ENCODE measurements at places on chromosomes 3 and 15. TPM values are rescaled to one million over a fixed set of nuclear protein-coding genes. Genes with fewer than 3 reads are reported as not detected.

The GLDN gene
- total RNA-seq, result 0.49 TPM

GRCh38 chr3:128094295-128095151 is 29.1 kb downstream of the RUVBL1 start:
- H3K27ac ChIP-seq, result no peak overlapping the region
- H3K27me3 ChIP-seq, result no peaks in the 10 kb centered on the region
- H3K4me1 ChIP-seq, result peaks cover 4% of the 10 kb centered on the region

- no peak for DNase-seq
- H3K4me3 ChIP-seq, result peak overlapping the region; percentile 72
- H3K27ac ChIP-seq, result no peak overlapping the region
- peaks cover 80% of the 10 kb centered on the region for H3K27me3 ChIP-seq
- H3K36me3 ChIP-seq, result no peaks in the 10 kb centered on the region
- peaks cover 20% of the 10 kb centered on the region for H3K4me1 ChIP-seq
These were observed 114.2 kb upstream of the ICE2 start for GRCh38 chr15:60593170-60593478.

DNA sequence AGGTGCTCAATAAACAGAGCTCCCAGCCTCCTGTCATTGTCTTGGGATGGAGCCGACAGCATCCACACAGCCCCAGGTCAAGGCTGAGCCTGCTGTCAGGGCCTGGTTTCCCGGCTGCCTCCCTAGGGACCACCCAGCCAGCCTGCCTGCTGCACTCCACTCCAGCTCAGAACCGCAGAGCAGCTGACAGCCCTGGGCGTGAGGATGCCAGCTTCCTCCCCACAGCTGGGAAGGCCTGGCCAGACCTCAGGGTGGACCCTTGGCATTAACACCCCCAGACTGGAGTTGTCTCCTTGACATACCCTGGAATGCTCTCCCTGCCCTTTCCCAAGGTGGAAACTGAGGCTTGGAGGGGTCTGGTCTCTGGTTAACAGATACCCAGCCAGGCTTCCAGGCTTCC is 112.0 kb downstream of the WNT7A start:
- H3K27ac ChIP-seq, result peak overlapping the region; percentile 43
- no peaks in the 10 kb centered on the region for H3K27me3 ChIP-seq
- no peak for DNase-seq
- no peak overlapping the region for H3K4me3 ChIP-seq
- no peaks in the 10 kb centered on the region for H3K36me3 ChIP-seq
- H3K4me1 ChIP-seq, result peaks cover 50% of the 10 kb centered on the region

- peaks cover 4% of the 10 kb centered on the region for H3K4me1 ChIP-seq
- H3K36me3 ChIP-seq, result no peaks in the 10 kb centered on the region
- no peak overlapping the region for H3K27ac ChIP-seq
- peaks cover 2% of the 10 kb centered on the region for H3K27me3 ChIP-seq
- H3K4me3 ChIP-seq, result no peak overlapping the region
- no peak for DNase-seq
These were observed 30.5 kb upstream of the GALNT15 start for GRCh38 chr3:16143861-16144447.

- DNase-seq, result no peak
- no peaks in the 10 kb centered on the region for H3K27me3 ChIP-seq
- H3K4me3 ChIP-seq, result no peak overlapping the region
- H3K27ac ChIP-seq, result no peak overlapping the region
- peaks cover 34% of the 10 kb centered on the region for H3K36me3 ChIP-seq
These were observed 11.4 kb downstream of the RSRC1 start for GRCh38 chr3:158121295-158121694.

DNA sequence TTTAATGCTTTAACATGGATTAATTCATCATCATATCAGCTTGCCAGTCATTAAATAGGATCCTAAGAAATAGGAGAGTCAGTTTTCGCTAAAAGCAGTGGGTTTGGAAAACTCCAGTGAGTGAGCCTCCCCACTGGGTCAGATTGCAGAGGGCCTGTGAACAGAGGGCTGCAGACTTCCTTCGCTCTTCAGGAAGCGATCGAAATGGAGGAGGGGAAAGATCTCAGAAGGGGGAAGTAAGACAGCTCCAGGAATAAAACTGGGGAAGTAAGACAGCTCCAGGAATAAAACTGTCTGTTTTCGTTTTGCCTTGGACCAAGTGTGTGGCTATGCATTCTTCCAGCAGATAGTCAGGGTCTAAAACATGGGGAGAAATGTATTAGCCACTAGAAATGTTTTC is 124.8 kb upstream of the C15orf61 start:
- peaks cover 20% of the 10 kb centered on the region for H3K4me1 ChIP-seq
- no peak for DNase-seq
- no peaks in the 10 kb centered on the region for H3K36me3 ChIP-seq
- no peak overlapping the region for H3K27ac ChIP-seq
- no peak overlapping the region for H3K4me3 ChIP-seq

DNA sequence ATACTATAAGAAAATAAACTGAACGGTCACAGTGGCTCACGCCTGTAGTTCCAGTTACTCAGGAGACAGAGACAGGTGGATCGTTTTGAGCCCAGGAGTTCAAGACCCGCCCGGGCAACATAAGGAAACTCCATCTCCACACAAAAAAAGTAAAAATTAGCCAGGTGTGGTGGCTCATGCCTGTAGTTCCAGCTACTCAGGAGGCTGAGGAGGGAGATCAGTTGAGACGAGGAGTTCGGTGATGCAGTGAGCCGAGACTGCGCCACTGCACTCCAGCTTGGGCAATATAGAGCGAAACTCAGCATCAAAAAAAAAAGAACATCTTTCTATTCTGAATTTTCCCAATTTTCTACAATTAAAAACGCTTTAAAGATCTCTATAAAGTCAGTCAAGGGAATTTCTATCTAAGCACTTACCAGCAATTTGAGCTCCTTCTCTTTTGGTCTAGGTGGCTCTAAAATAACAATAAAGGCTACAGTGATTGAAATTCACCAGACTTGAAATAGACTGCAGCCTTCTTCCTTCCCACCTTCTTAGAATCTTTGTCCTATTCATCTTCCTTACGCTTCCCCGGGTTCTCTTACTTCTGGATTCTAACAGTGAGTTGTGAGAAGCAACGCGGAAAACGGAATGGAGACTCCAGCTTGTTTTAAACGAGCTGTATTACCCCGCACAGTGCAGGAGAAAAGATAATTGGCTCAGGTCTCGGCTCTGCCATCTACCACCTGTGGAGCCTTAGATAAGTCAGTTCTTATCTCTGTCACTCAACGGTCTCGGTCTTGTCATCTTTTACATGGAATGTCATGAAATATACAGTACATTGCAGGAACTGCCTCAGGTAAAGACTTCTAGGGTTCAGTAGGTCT is 812 bp upstream of the SEC62 start:
- no peaks in the 10 kb centered on the region for H3K36me3 ChIP-seq
- peak overlapping the region; percentile 100 for H3K27ac ChIP-seq
- peaks cover 36% of the 10 kb centered on the region for H3K4me1 ChIP-seq
- peak overlapping the region; percentile 96 for H3K4me3 ChIP-seq
- DNase-seq, result peak; percentile 37

- H3K27me3 ChIP-seq, result peaks cover 70% of the 10 kb centered on the region
- no peaks in the 10 kb centered on the region for H3K4me1 ChIP-seq
- no peak overlapping the region for H3K4me3 ChIP-seq
- no peak overlapping the region for H3K27ac ChIP-seq
These were observed 68.8 kb upstream of the PRR23E start for GRCh38 chr3:127124120-127124519.

The AP4E1 gene
- 10.0 TPM for total RNA-seq

The CNTN6 gene
- total RNA-seq, result 17.2 TPM

The SLC22A14 gene
- 0.20 TPM for total RNA-seq

DNA sequence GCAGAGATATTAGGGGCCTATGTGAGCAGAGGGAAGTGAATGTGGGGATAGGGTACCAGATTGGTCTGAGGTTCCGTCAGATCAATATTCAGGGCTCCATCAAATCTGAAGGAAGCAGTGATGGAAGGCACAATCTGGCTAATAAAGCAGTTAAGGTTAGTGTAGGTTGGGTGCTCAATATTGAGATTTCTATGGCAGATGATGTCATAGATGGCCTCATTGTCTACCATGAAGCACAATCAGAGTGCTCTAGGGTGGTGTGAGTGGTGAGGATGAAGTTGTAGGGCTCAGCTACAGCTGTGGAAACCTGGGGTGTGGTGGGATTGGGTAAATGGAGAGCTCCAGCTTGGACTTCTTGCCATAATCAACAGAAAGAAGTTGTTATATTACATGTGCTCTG is 58.2 kb downstream of the NR2F2 start:
- no peak overlapping the region for H3K4me3 ChIP-seq
- no peak for DNase-seq
- H3K36me3 ChIP-seq, result peaks cover 19% of the 10 kb centered on the region
- no peak overlapping the region for H3K27ac ChIP-seq

DNA sequence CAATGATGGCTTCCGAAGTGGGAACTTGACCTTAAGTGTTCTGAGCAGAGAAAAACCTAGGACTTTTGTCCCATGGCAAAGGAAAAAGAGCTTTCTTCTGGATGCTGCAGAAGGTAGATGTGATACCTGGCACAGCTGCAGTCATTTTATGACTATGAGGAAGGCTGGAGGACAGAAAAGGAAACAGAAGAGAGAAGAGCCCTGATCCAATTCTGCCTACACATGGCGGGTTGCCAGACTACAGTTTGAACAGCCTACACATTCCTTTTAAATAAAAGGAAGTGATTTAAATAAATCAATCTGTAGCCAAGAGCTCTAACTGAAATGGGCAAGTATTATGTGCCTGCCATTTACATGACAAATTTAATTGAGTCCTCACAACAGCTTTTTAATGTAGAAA is 43.6 kb upstream of the CHRNB4 start:
- H3K4me1 ChIP-seq, result peaks cover 81% of the 10 kb centered on the region
- no peaks in the 10 kb centered on the region for H3K27me3 ChIP-seq
- H3K27ac ChIP-seq, result peak overlapping the region; percentile 96

DNA sequence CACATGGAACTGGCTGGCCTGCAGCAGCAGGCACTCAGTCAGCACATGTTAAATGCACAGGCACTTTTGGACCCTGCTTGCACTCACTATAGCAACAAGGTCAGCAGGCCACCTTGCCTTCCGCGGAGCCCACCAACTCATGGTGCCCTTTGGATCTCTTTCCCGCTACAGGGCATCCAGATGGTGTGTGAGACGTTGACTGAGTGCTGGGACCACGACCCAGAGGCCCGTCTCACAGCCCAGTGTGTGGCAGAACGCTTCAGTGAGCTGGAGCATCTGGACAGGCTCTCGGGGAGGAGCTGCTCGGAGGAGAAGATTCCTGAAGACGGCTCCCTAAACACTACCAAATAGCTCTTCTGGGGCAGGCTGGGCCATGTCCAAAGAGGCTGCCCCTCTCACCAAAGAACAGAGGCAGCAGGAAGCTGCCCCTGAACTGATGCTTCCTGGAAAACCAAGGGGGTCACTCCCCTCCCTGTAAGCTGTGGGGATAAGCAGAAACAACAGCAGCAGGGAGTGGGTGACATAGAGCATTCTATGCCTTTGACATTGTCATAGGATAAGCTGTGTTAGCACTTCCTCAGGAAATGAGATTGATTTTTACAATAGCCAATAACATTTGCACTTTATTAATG is 85.0 kb downstream of the TGFBR2 start:
- peaks cover 9% of the 10 kb centered on the region for H3K36me3 ChIP-seq
- no peaks in the 10 kb centered on the region for H3K27me3 ChIP-seq
- peaks cover 22% of the 10 kb centered on the region for H3K4me1 ChIP-seq
- H3K4me3 ChIP-seq, result no peak overlapping the region
- DNase-seq, result no peak

GRCh38 chr3:175003590-175003989 is 144.5 kb downstream of the NAALADL2 start:
- H3K4me3 ChIP-seq, result no peak overlapping the region
- no peaks in the 10 kb centered on the region for H3K27me3 ChIP-seq
- H3K36me3 ChIP-seq, result no peaks in the 10 kb centered on the region
- no peak for DNase-seq

The OR4M2 gene
- not detected for total RNA-seq

DNA sequence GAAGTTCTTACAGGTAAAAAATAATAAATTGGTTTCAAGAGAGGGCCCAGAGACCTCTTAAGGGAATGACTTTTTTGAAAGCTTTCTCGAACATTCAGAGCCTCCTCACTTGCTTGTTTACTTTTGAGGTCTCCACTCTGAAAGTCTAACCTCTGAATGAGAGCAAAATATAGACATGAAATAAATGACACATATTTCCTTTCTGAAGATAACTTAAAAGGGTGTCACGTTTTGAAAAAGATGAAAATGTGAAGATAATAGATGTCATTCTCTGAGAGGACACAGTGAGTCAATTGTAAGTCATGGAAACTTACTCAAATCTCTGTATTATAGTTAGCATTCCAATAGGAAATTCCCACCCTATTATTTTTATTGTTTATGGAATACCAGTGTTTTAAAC is 44.6 kb downstream of the HACD2 start:
- no peaks in the 10 kb centered on the region for H3K27me3 ChIP-seq
- no peak overlapping the region for H3K4me3 ChIP-seq
- peaks cover 16% of the 10 kb centered on the region for H3K4me1 ChIP-seq
- peaks cover 3% of the 10 kb centered on the region for H3K36me3 ChIP-seq
- no peak overlapping the region for H3K27ac ChIP-seq

DNA sequence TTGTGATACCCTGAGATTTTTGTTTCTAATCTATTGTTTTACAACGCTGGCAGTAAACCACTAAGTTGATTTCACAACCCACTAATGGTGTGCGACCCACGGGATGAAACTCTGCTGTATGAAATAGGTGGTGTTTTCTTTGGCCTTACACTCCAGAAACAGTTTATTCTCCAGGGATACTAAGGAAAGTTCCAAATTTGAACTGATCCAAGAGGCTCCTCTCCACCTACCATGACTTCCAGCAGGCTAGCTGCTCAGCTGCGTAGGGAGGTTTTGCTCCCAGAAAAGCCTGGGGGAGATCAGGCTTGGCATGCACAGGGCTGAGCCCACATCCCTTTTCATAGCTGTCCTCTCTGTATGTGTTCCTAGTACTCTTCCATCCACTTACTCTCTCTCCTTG is 71.5 kb downstream of the FAM174B start:
- H3K27ac ChIP-seq, result no peak overlapping the region
- no peak for DNase-seq
- H3K4me1 ChIP-seq, result no peaks in the 10 kb centered on the region
- peaks cover 30% of the 10 kb centered on the region for H3K27me3 ChIP-seq
- H3K36me3 ChIP-seq, result no peaks in the 10 kb centered on the region
- H3K4me3 ChIP-seq, result no peak overlapping the region

DNA sequence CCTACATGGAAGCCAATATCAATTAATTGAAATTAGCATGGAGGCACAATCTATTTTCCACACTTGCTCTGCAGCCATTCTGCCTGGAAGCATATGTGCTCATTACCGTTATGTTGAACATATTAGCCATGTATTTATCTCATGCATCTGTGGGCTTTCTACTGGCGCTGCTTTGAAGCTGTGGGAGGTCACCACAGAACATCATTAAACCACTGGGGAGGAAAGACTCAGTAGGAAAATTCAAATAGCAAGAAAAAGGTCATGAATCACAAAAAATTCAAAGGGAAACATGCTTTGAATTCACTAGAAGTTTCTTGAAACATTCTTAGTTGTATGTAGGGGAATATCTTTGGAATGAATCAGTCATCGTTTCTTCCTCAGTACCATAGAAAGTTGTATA is 652.5 kb downstream of the EDEM1 start:
- H3K27ac ChIP-seq, result no peak overlapping the region
- no peak for DNase-seq
- no peaks in the 10 kb centered on the region for H3K36me3 ChIP-seq
- no peaks in the 10 kb centered on the region for H3K4me1 ChIP-seq
- H3K4me3 ChIP-seq, result no peak overlapping the region

GRCh38 chr3:13498354-13499060 is 18.4 kb downstream of the HDAC11 start:
- H3K4me1 ChIP-seq, result peaks cover 7% of the 10 kb centered on the region
- no peaks in the 10 kb centered on the region for H3K27me3 ChIP-seq

- H3K4me3 ChIP-seq, result peak overlapping the region; percentile 82
- H3K4me1 ChIP-seq, result peaks cover 5% of the 10 kb centered on the region
- DNase-seq, result no peak
- H3K36me3 ChIP-seq, result no peaks in the 10 kb centered on the region
These were observed 79.5 kb downstream of the IQSEC1 start for GRCh38 chr3:12993517-12994356.

- H3K27me3 ChIP-seq, result no peaks in the 10 kb centered on the region
- H3K4me1 ChIP-seq, result peaks cover 7% of the 10 kb centered on the region
- H3K4me3 ChIP-seq, result no peak overlapping the region
- no peak overlapping the region for H3K27ac ChIP-seq
These were observed 57.9 kb upstream of the SEC22A start for GRCh38 chr3:123143669-123144411.
